ENCODE measurements at places on chromosomes 11 and 22.

DNA sequence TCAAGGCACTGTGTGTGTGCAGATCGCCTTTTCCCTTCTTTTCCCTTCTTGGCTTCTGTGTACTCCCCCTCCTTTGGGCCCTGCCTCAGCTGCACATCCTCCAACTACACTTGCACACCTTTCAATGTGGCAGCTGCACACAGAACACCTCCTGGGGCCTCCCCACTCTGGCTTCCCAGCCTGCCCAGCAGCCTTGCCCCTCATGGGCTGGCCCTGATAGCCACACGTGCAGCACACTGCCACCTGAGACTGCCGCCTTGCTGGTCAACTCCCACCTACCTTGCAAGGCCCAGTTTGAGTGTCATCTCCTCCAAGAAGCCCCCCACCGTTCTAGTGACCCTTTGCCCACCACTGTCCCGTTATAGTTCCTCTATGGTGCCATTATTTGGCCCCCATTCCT, 77.3 kb upstream of the ARFGAP3 start:
- DNase-seq, result no peak

- DNase-seq, result peak; percentile 93
These were observed 32.6 kb downstream of the PRCP start for GRCh38 chr11:82867495-82868082.

DNA sequence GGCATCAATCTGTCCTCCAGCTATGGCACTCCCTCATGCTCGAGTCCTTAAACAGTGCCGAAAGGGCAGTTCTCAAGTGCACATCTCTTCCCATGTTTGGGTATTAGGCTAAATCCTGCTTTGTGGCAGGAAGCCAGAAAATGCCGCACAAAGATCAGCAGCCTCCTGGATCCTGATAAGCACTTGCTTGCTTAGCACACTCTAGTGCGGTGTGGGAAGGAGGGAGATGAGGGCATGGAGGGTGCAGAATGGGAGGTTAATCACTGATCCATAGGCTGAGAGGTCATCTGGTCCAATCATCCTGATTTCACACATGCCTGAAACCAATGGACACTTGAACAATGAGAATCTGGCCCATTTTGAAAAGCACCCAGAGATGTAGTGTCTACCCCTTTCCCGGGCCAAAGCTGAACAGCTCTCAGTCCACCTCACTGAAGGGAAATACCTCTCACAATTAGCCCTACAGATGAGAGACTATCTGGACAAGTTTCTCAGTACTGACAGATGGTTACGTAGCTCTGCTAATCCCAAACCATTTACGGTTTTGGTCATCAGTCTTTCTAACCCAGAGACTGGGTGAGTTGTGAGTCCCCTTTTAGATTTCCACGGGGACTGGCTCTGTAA, 29.8 kb upstream of the CHRM4 start:
- peak; percentile 95 for DNase-seq

DNA sequence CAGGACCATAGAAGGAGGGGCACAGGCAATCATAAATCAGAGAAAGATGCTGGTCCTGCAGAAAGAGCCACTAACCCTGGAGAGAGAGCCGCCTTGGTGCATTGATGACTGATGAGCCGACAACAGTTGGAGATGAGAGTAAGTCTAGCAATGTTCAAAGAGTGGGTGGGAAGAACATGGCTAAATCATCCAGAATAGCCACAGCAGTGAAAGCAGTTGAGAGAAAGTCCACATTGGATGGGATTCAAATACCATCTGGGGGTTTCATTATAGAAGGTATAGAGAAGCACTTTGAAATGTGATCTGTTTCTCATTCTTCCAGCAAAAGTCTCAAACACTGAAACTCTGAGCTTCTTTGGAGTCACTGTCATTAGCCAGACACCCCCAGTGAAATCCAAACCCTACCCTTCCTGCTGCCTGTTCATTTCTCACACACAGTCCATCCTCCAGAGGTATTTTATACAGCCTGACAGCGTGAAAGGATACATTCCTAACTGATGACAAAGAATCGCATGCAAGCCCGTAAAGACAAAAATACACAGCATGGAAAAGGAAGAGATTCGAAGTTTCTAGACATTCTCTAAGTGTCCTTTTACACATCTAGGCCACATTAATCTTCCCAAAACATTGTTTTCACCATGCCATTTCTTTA, 303.1 kb upstream of the MPPED2 start:
- no peak for DNase-seq

DNA sequence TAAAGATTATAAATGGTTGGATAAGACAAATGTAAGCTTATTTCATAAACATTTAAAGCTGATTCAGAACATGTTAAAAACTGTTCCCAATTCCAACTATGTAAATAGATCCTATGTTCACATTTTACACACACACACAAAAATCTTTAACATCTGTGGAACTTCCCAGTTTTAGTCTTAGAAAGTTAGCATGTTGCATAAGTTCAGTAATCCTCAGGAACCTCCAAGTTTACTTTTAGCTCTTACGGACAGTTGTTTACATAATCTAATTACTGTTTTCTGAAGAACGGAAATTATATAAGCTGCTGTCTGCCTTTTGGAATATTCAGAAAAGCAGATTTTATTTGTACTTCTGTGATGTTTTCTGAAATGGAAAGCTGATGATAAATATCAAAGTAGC, 53.3 kb downstream of the PANX1 start:
- no peak for DNase-seq

DNA sequence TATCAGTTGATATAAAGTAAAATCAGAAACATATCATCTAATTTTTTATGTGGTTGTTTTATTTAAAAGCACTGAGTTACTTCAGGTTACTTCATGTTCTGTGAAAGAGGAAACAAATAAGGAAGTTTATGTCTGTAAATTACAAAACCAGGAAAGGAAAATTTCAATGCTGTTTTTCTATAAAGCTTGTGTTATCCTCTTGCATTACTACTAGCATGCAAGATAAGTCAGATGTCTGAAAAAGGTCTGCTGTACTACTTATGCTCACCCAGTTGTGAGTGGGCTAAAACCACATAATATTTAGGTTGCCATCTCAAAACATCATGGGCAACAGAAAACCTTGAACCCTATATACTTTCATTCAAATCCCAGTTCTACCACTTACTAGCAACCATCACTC, 121.5 kb downstream of the ATG16L2 start:
- no peak for DNase-seq

- DNase-seq, result peak; percentile 49
These were observed 6.2 kb downstream of the MRGPRD start for GRCh38 chr11:68974421-68975194.

DNA sequence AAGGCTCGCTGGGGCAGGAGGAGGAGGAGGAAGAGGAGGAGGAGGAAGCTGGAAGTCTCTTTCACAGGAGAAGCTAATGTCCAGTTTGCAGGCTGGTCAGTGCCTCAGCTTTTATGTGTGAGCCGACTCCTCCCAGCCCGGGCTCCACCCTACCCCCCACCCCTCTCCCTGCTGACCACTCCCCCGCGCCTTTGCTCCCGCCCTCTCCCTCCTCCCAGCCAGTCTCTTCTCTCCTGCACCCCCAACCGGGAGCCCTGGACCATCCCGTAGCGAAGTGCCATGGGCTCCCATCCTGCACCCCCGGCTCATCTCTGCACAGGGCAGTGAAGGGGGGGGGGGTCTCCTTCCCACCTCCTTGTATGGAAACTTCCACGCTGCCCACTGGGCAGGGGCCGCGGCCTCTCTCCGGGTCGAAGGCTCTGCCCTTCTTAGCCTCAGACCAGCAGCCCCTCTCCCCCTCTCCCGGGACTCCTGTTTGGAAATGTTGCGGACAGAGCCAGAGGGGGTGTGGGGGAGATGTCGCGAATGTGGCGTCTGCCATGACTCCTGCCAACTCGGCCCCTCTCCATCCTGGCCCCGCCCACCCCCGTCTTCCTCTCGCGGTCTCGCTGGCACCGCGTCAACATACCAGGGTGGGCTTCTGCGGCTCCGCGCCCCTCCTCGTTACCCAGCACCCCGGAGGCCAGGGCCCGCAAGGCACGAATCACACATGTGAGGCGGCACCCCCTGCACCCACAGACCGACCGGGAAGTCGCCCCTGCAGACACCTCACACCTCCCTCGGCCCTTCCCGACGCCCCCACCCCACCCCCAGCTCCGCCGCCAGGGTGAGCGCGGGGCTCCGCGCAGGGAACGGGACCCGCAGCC, 1.8 kb downstream of the IGF2 start:
- DNase-seq, result peak; percentile 23

GRCh38 chr11:66904561-66904960, 47.7 kb downstream of the LRFN4 start:
- no peak for DNase-seq

- no peak for DNase-seq
These were observed 52.9 kb downstream of the C11orf58 start for GRCh38 chr11:16791191-16791961.

GRCh38 chr11:121134741-121135312, 33.8 kb downstream of the TECTA start:
- DNase-seq, result peak; percentile 8

- no peak for DNase-seq
These were observed 1393.0 kb downstream of the TBC1D22A start for GRCh38 chr22:48155446-48155845.

DNA sequence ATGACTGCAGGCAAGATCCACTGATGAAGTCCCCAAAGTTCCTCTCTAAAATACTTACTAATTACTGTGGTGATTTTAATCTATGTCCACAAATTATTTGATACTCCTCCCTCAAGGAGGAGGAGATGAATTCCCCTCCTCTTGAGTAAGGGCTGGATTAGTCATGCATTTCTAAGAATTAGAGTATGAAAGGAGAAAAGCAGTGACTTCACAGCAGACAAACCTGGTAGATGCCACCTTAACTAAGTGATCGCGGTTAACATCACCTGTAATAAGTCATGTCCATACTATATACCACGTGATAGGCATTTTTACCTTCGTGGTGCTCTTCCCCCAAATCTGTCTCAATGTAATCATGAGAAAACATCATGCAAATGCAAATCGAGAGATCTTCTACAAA, 52.0 kb upstream of the TSPAN18 start:
- DNase-seq, result no peak

DNA sequence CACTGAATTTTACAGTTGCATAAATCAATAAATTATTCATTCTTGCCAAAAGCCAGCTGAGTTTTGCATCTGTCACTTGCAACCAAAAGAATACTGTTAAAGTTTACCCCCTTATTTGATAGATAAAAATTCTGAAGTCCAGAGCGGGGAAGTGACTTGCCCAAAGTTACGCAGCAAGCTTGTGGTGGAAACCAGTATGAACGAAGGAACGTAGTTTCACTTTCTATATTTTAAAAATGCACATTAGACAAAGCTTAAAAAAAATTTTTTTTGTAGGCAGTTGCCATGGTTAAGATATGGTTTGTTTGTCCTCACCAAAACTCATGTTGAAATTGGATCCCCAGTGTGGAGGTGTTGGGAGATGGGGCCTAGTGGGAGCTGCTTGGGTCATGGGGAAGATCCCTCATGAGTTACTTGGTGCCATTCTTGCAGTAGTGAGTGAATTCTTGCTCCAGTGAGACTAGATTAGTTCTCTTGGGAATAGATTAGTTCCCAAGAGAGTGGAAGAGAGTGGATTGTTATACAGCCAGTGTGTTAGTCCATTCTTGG, 46.3 kb upstream of the SEZ6L start:
- no peak for DNase-seq

DNA sequence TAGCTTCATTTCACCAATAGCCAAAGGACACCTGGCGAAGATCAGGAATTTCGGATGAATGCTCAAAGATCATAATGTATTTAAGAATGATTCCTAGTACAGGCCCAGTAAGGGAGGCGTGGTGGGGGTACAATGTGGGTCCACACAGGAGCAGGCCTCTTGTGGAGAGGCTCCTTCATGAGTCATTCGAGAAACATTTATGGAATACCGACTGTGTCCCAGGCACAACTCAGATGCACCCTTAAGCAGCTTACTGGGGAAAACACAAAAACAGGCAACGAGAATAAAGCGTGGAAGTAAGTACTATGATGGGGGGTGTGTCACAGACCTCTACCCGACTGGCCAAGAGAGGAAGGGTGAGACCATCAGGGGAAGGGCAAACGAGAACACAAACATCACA, 44.5 kb downstream of the SMCO4 start:
- no peak for DNase-seq

DNA sequence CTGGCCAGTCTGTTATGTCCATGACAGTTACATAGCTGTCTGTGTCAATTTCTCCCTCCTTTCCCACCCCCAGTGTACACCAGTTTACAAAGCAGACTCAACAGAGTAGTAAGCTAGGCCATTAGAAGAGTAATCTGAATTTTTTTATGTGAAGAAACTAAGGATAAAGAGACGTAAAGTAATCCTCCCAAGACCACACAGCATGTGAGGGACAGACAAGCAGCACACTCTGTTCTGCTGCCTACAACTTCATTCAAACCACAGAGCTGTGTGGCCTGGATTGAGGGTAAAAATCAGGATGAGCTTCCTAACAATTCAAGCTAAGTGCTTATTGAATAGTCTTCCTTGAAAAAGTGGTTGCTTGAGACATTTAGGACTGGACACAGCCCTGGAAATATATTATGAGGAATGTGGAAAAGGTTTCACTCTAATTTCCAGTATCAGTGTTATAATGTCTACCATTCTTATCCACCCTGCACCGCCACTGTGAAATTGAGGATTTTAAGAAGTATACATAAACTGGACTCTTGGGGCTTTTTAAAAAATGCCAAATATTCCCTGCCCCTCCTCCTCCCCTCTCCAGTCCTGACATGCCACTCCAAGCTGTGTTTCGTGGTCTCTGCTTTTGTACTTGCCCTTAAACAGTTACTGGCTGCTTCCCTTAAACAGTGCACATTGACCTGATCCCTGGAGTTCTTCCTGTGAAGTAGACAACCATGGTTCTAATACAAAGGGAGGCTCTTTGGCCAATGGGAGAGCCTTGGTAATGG, 40.9 kb downstream of the EXT2 start:
- DNase-seq, result no peak

- DNase-seq, result no peak
These were observed 386.2 kb downstream of the CADM1 start for GRCh38 chr11:115117956-115118493.

- peak; percentile 30 for DNase-seq
These were observed 731 bp downstream of the GSTP1 start for GRCh38 chr11:67584205-67584880.

GRCh38 chr11:58513747-58514367, 6.0 kb upstream of the OR5B21 start:
- DNase-seq, result peak; percentile 58

GRCh38 chr11:3157381-3158130, 7.6 kb downstream of the OSBPL5 start:
- no peak for DNase-seq

- DNase-seq, result no peak
These were observed 11.2 kb upstream of the MIAT start for GRCh38 chr22:26646158-26646557.
